ENCODE measurements at places on chromosomes 6 and 20. TPM values are rescaled to one million over a fixed set of nuclear protein-coding genes. Genes with fewer than 3 reads are reported as not detected.

- H3K27ac ChIP-seq: no peak overlapping the region
- DNase-seq: no peak
- no peaks in the 10 kb centered on the region for H3K36me3 ChIP-seq
- no peaks in the 10 kb centered on the region for H3K4me1 ChIP-seq
Observed at GRCh38 chr20:11429168-11429567, 488.5 kb upstream of the BTBD3 start.

GRCh38 chr20:43022568-43022967 is 167.1 kb downstream of the PTPRT start:
- no peaks in the 10 kb centered on the region for H3K36me3 ChIP-seq
- H3K27ac ChIP-seq: no peak overlapping the region
- no peaks in the 10 kb centered on the region for H3K27me3 ChIP-seq
- no peak for DNase-seq

DNA sequence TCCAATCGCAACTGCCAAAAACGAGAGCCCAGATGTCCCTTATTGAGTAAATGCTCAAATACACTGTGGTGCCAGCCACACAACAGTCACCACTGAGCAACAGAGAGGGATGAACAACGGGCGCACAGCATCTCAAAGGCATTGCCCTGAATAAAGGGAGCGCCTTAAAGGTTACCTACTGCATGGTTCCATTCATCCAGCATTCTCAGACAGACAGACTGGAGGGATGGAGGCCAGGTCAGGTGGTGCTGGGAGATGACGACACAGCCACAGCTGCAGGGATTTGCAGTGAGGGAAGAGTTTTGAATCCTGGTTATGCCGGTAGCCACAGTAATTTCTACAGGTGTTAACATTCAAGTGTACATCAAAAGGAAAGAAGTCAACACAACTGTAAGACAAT is 615.5 kb upstream of the AGPAT4 start:
- H3K4me1 ChIP-seq: peaks cover 19% of the 10 kb centered on the region
- no peaks in the 10 kb centered on the region for H3K36me3 ChIP-seq
- no peak for DNase-seq
- H3K27me3 ChIP-seq: no peaks in the 10 kb centered on the region
- no peak overlapping the region for H3K4me3 ChIP-seq

GRCh38 chr6:114431641-114432040 is 88.8 kb upstream of the HS3ST5 start:
- no peak overlapping the region for H3K27ac ChIP-seq
- no peaks in the 10 kb centered on the region for H3K36me3 ChIP-seq
- no peak overlapping the region for H3K4me3 ChIP-seq
- no peaks in the 10 kb centered on the region for H3K27me3 ChIP-seq

Gene ADTRP
- polyA plus RNA-seq: 3.9 TPM

Gene MLIP
- 0.18 TPM for polyA plus RNA-seq

Gene ZNF165
- 2.1 TPM for polyA plus RNA-seq

Data from lung (tissue), 17 donors.